ENCODE measurements at places on chromosomes 11 and 22. TPM values are rescaled to one million over a fixed set of nuclear protein-coding genes. Genes with fewer than 3 reads are reported as not detected.

Gene TCN1
- total RNA-seq = not detected

Gene TMPRSS6
- not detected for total RNA-seq

Gene MS4A15
- total RNA-seq = not detected

Gene TPBGL
- total RNA-seq = not detected

Gene OSM
- not detected for total RNA-seq

Gene TEAD1
- total RNA-seq = 29.1 TPM

Gene MS4A3
- total RNA-seq = not detected

Gene CFAP300
- total RNA-seq = not detected

Gene NXPE1
- total RNA-seq = not detected

Gene IRAG1
- total RNA-seq = 0.69 TPM

Gene MTMR3
- 31.5 TPM for total RNA-seq

Gene KRTAP5-1
- total RNA-seq = not detected

Gene KDM4E
- not detected for total RNA-seq

Gene RFPL2
- 0.09 TPM for total RNA-seq

Gene OR52N4
- total RNA-seq = not detected

Gene TEX54
- not detected for total RNA-seq

Gene XNDC1N
- total RNA-seq = 8.0 TPM

Gene OR8D1
- not detected for total RNA-seq

Gene CAPRIN1
- 136 TPM for total RNA-seq

Gene OR51I1
- not detected for total RNA-seq

Gene GSTT2B
- 0.77 TPM for total RNA-seq

Gene SCO2
- 2.0 TPM for total RNA-seq

Gene MMP27
- not detected for total RNA-seq

Gene BACE1-AS
- 2.1 TPM for total RNA-seq

Gene CCDC116
- under 0.01 TPM for total RNA-seq

Measured in dermis lymphatic vessel endothelial cell (primary cell).